Activated effector memory CD4-positive, alpha-beta T cell treated with anti-CD3 and anti-CD28 coated beads, Interleukin-2, amount 50 U/mL, for 16 hours (primary cell): ENCODE measurements at places on chromosomes 1 and 21.

DNA sequence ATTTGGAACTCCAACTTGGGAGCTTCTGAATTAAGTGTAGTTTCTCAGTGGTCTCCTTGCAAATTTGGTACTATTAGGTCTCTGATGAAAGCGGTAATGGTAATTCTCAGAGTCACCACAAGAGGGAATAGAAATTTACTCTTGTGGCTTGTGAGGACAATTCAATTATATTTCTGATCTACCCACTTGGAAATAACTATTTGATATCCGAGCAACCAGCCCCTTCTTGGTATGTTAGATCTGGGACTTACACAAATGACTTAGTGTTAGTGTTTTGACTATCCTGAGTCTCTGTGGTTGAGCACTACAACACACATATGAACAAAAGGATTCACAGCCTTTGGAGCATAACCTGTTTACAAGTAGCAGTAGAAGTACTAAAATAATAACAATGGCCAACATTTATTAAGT is 68.1 kb downstream of the RPS6KA1 start:
- DNase-seq = no peak

DNA sequence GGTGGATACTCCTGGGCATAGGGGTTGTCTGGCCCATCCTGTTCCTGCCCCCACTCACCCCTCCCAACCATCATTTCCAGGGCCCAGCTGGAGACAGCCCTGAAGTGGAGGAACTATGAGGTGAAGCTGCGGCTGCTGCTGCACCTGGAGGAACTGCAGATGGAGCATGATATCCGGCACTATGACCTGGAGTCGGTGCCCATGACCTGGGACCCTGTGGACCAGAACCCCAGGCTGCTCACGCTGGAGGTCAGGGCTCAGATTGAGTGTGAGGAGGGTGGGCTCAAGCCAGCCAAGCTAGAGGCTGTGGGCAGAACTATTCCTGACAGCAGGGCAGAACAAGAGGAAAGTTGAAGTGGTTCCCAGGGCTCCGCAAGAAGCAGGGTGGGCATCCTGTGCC is 14.2 kb downstream of the RHOC start:
- no peak for DNase-seq

DNA sequence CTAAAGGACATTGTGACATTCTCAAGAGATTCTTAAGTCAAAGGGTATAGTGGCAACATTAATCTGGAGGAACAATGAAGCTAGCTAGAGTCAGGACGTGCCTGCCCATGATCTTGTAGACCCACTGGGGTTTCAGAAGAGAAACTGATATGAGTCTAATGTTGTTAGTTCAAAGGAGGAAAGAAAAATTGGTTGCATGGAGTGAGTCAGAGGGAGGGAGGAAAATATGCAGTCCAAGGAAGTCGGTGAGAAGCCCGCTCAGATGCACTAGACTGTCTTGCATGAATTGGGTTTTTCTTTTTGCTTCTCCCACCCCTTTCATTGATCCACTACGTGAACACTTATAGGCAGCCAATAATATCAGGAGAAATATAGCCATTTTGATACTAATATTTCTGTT is 53.8 kb upstream of the SYT14 start:
- no peak for DNase-seq

GRCh38 chr1:161367684-161368400 is at the start of gene CFAP126:
Gene CFAP126 (minus strand): TSS chr1:161367876. CDS start chr1:161367868, 8 bp downstream.
- peak; percentile 75 for DNase-seq

DNA sequence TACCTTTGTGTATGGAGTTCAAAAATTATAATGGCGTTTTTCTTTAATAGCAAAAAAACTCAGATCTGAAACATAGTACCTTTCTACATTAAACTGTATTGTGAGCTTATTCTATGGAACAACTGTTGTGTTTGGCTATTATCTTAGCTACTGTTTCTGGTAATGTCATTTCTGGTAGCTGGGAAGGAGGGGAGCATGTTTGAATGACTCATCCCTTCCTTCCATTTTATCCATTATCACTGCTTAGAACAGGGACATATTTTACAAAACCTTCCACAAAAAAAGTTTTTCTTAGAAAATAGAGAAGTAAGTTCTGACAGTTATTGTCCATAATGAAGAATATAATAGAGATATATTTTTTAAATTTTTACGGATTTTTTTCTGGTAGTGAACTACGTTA is 128.3 kb downstream of the NRDC start:
- DNase-seq = no peak

DNA sequence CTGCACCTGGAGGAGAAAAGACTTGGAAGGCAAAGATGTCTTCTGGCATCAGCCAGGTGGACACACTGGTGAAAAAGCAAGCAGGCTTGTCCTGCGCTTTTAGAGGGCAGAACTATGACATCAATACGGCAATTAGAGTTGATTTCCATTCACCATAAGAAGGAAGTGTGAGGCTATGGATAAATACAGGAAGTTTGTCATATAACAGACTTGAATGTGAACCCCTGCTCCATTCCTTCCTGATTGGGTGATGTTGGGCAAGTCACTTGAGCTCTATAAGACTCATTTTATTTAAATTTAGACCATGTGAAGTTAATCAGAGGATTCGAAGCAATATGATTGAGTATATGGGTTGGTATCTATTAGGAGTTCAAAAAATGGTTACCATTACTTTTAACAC is 137.8 kb downstream of the PLPP3 start:
- DNase-seq = no peak

- DNase-seq = peak; percentile 63
Observed at GRCh38 chr1:222618880-222619596, 1.1 kb downstream of the MIA3 start.

GRCh38 chr1:24516506-24516905 is 13.9 kb downstream of the RCAN3 start:
- no peak for DNase-seq

GRCh38 chr1:226633541-226634165 is 85.1 kb downstream of the STUM start:
- peak; percentile 61 for DNase-seq

DNA sequence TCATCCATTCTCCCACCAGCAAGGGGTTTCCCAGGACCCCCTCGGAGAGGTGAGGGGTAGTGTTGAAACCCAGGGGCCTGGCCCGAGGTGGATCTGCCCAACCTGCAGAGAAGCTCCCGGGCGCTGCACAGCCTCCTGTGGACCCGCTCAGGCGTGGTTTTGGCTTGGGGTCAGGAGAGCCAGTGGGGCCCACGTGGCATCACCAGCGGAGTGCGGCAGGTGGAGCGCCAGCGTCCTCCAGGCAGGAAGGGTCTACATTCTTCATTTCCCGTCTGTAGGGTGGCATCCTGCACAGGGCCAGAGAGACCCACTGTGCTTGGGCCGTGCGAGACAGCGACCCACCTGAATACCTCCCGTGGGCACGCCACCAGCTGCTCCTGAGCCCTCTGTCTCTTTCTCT is 135.2 kb downstream of the NPHP4 start:
- no peak for DNase-seq

DNA sequence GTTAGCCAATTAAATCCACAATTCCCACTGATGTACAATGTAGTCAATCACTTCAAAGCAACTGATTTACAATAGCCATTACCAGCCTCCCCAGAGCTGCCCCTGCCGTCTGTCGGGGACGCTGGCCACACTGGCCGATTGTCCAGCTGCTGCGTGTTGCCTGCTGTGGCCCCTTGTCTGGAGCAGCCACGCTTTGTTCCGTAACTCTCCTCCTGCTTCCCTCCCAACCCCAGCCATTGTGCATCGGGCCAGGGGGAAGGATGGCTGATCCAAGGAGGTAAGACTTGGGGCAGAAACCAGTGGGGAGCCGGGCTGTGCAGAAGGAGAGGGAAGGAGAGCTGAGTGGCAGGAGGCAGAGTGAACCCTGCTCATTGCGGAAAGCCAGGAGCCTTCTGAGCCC is 83.6 kb upstream of the LYST start:
- DNase-seq = no peak

DNA sequence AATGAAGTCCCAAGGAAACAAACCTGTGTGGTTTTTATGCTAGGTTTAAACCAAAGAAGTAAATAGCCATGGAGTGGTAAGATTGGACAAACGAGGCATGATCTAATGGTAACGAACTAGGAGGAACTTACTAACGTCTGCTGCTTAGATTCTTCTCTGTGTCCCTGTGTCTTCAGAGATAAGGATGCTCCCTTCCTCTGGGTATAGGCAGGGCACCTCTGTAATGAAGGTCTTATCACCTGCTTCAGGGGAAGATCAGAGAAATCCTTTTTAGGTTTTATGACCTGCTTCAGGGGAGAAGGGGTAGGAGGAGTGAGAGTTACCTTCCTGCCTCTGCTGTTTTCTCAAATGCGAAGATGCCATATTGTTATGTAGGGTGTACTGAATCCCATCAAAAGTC is 214.9 kb upstream of the L1TD1 start:
- no peak for DNase-seq

DNA sequence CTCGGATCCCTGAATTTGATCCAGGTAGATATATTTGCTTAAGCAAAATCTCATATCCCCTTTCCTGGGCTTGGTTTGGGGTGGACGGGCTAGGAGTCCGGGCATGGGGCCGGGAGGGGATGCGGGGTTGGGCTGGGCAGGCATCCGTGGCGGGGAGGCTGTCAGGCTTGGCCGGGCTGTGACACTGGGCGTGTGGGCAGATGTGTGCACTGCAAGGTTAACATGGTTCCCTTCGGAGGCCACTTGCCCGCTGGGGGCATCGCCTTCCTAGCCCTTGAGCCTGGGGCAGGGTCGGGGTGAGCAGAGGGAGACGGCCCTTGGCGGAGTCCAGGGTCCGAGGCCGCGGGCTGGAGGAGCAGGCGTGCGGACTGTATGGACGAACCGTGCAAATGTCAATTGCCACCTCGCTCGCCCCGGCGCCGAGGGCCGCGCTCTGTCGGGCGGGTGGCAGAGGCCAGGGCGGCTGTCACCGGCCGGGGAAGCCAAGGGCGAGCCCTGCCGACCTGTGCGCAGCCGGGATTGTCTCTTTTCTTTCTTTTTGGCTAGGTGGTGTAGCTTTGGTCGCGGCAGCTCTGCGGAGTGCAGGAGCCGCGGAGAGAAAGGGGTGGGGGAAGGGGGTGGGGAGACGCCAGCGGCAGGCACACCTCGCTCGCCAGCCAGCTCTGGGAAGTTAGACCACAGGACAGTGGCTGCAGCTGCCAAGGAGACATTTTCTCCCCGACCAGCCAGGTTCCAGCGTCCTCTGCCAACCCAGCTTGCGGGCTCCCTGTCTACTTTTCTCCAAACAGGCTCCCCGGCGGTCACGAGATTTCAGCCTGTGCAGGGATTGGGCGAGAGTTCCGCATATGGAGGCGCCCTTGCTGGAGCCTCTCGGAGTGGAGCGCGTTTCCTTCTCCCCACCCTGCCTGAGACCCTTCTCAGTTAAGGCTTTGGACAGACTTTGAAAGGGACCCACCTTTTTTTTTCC is 1.3 kb downstream of the RCOR3 start:
- DNase-seq = peak; percentile 89

DNA sequence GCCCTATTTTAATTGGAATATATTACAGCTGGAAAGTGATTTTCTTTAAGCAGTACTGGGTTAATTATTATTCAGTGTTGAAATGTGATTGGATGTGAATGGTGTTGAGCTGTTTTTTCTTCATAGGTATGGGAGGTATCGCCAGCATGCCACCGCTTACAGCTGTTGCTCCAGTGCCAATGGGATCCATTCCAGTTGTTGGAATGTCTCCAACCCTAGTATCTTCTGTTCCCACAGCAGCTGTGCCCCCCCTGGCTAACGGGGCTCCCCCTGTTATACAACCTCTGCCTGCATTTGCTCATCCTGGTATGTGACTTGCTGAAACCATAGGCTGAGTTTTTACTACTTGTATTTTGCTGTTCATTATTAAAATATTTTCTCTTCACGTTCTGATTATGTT is 107.7 kb downstream of the ITSN1 start:
- DNase-seq = no peak

DNA sequence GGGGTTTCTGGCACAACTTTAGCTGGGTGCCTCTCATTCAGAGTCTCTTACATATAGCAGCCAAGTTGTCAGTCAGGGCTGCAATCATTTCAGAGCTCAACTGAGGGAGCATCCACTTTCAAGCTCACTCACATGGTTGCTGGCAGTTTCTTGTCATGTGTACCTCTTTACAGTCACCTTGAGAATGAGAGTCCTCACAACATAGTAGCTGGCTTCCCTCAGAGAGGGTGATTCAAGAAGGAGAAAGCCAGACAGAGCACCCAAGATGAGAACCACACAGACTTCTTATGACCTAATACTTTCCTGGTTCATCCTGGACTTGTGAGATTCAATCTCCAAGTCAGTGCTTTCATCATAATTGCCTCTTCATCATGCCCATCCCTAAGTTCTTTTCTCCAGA is 57.2 kb downstream of the DPT start:
- DNase-seq = no peak

GRCh38 chr1:232226197-232226712 is 403.7 kb downstream of the SIPA1L2 start:
- peak; percentile 64 for DNase-seq

- DNase-seq = no peak
Observed at GRCh38 chr1:201641524-201642253, 102.8 kb downstream of the NAV1 start.

- no peak for DNase-seq
Observed at GRCh38 chr1:8604041-8604945, 213.1 kb downstream of the RERE start.

GRCh38 chr1:86084998-86085397 is 71.6 kb downstream of the COL24A1 start:
- no peak for DNase-seq

- no peak for DNase-seq
Observed at GRCh38 chr1:72567521-72567920, 285.2 kb upstream of the NEGR1 start.

DNA sequence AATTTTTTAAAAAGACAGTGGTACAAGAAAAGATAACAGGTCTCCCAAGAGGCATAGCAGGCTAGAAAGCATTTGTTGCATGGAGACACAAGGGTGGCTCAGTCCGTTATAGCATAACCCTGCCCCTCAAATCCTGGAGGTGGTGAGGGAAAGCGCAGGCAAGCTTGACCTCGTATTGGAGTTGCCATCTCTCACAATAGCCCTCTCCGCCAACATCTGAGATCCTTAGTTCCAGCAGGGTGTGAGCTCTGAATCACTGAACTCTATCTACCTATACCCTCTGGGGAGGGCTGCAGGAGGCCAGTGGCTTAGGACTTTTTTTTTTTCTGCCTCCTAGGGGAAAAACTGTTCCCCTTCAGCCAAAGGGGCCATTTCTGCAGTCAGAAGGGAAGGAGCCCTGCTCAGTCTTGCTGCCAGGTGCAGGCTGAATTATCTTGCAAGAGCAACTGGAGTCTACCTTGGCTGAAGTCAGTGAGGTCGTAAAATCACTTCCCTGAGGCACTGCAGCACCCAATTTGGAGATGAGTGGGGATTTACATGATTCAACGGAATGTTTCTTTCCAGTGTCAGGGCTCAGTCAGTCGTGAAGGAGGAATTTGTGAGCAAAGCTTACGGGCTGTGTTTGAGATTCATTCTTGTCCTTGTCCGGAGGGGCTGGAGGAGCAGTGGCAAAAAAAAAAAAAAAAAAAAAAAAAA is 17.2 kb upstream of the C8A start:
- DNase-seq = no peak
